ENCODE measurements at places on chromosomes 1 and 21.

DNA sequence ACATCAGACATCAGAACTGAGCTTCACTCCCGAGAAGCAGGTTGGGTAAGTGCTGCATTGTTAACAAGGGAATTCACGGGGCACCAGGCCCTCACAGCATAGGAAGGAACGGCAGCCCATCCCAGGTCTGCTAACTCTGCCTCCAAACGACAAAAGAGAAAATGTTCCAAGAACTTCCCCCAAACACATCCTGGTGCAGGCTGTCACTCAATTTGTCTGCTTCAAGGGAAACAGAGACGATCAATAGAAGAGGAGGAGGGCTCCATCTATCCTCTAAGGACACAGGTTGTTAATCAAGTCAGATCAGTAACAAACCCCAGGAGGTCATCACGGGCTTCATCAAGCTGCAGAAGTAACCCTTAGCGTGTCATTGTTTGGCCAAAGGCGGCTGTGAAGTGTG, 3.5 kb upstream of the TSPEAR start:
- no peak for DNase-seq

GRCh38 chr1:62368989-62369388, 49.8 kb upstream of the KANK4 start:
- DNase-seq: no peak

DNA sequence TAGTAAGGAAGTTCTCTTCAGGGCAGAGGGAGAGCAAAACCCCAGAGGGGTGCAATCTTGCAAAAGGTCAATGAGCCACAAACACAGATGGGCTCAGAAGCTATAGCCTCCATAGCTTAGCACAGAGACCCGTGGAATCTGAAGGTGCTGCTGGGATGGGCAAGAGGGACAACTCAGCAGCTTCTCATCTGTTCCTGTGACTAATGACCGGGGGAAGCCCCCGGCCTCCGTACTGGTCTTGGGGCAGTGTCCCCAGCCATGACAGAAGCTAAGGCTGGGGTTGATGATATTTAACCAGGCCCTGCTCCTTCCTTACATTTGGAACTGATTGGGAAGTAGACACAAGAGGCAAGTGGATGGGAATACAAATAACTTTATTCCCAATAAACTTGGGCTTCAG, 19.1 kb downstream of the EXOC8 start:
- DNase-seq: no peak

- DNase-seq: no peak
Observed at GRCh38 chr1:232280910-232281309, 349.0 kb downstream of the SIPA1L2 start.

DNA sequence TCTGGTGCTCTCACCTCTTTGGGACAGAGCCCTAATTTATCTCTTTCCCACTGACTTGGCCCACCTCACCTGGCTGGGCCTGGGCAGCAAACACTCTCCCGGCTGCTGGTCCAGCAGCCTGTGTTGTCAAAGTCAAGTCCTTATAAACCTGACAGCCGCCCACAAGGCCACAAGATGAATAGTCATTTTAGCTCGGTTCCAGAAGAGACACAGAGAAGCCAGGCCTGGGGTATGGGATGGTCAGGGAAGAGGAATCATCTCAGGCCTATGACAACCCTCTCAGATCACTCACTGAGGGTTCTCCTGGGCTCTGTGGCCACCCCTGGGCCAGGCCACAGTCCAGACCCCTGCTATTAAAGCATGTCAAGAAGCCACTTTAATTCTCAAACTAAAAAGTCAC, 158.5 kb downstream of the FOXD2 start:
- DNase-seq: no peak

DNA sequence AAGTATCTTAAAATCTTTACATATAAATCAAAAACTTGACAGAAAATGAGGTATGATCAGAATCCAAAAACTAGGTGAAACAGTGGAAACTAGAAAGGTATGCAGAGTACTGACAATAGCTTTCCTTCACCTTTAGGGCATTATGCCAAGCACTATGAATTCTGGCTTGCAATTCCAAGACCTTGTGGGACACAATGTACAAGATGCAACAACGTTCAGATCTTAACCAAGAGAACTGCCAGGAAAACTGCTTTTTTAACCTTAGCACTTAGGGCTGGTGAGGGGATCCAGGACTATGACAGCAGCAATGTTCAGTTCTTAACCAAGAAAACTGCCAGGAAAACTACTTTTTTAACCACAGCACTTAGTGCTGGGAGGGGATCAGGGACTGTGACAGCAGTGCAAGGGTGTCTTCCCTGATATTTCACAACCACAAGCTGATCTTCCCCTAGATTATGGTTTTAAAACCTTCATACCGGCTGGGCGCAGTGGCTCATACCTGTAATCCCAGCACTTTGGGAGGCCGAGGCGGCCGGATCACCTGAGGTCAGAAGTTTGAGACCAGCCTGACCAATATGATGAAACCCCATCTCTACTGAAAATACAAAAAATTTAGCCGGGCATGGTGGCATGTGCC, 22.3 kb downstream of the FOXJ3 start:
- DNase-seq: no peak

- no peak for DNase-seq
Observed at GRCh38 chr1:28028873-28029654, 59.3 kb downstream of the EYA3 start.

- DNase-seq: no peak
Observed at GRCh38 chr1:208207388-208208131, 36.6 kb downstream of the PLXNA2 start.

GRCh38 chr1:49085079-49085478, 308.4 kb upstream of the BEND5 start:
- DNase-seq: no peak

- DNase-seq: no peak
Observed at GRCh38 chr1:31152181-31152795, 86.8 kb upstream of the PUM1 start.

GRCh38 chr1:155033524-155033923, at the start of the genes DCST1 and DCST2:
Gene DCST1 (plus strand): TSS chr1:155033824. CDS start chr1:155034037, 213 bp downstream.
Gene DCST2 (minus strand): TSS chr1:155033781. CDS start chr1:155033701, 80 bp downstream.
- DNase-seq: no peak

DNA sequence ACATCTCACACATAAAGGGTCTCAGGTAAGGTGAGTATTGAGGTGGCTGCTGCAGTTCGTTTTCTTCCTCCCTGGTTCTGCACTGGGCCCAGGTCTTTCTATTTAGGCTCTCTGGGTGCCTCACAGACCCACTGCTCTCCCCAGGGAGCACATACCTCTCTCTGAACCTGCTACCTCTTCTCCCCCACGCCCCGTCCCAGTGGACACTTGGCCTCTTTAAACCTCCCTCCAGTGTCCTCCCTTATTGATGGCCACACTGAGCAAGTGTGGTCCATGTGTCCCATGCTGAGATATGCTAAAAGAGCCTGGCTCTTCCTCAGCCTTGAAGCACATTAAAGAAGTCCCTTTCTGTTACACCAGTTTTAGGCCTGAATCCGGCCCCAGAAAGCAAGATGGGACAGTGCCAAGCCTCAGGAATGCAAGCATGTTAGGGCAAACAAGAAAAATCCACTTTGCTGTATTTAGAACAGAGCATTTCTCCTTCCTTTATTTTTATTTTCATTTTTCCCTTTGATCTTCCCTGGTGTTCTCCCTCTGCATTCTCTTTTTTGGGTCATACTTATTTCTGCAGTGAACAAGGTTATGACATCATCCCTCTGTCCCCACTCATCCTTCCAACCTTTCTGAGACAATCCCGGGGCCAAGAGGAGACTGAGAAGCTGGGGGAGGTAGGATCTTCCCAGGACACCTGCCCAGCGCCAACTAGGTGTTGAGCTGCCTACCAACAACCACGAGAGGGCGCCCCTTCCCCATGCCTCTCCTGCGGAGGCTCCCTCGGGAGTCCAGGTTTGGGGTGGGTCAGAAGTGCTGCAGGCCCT, 5.0 kb upstream of the CHI3L2 start:
- no peak for DNase-seq

DNA sequence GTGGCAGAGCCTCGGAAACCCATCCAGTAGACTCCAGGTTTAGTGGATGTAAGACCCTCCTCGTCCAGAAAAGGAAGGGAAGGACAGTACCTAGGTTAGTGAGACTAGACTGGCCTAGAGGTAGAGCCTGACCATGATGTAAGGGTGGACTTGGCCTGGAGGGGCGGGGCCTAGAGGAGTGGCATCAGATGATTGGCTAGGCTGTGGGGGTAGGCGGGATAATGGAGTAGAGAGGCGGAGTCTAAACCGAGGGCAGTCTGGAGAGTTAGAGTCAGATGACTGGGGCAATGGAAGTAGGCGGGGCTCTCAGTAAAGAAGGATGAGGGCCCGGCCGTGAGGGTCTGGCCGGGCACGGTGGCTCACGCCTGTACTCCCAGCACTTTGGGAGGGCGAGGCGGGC, 70.1 kb downstream of the EPHB2 start:
- DNase-seq: no peak

- no peak for DNase-seq
Observed at GRCh38 chr1:111792249-111792648, 36.5 kb downstream of the DDX20 start.

DNA sequence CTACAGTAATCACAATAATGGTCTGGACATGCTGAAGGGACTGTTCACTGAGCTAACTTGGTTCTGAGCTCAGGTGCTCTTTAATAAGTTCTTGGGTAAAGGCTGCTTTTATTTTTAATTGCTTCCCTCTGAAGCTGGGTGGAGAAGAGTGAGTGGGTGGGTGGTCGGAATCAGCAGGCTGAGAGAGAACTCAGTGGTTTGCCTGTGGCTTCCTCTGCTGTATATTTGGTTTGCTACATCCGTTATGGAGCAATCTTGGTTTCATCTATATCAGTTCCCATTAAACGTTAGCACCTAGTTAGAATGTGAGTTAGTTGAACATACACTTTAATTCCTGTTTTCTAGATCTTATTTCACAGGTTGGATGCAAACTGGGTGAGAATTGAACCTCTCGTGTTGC, 23.3 kb downstream of the CNIH4 start:
- DNase-seq: no peak

DNA sequence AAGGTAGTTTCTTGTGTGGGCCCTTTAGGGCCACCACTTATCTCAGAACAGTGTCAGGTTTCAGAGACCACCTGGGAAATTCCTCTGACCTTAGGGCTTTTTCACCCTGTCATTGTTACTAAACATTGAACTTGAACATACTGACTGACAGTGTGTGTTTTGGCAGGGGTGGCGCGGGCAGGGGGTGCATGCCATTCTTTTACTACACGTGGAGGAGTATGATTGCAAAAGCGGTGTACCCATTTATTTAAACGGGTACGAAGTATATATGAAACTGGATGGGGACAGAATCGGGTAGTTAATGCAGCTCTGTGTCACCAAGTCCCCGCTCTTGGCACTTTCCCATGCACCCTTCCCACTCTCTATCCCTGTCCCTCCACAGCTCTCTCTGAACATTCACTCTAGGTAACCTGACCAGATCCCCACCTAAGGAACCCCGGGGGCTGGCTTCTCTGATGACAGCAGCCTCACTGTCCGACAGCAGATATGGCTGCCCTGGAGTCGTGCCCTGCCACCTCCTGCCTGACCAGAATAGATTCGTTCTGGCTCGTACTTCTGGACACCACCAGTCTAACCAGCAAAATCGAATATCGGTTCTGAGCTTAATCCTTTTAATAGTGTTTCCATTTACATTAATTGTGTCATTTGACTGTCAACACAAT, 51.3 kb downstream of the NFASC start:
- no peak for DNase-seq

DNA sequence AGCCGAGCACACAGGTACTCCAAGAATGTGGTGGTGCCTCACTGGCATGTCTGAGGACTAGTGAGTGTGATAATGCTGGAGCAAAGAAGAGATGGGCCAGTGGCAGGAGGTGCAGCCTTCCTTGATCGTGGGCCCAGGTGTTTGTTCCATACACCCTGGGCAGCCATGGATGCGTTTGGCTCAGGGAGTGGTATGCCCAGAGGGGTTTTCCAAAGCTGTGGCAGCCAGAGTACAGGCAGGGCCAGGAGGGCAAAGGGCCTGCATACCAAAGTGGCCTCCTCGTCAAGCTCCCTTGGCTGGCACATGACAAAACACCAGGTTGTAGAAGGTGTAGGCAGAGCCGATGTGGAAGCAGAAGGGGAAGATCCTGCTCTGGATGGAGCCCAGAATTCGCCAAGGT, 19.0 kb downstream of the PARS2 start:
- DNase-seq: no peak

GRCh38 chr1:220272841-220273090, 513 bp upstream of the RAB3GAP2 start:
- DNase-seq: no peak

DNA sequence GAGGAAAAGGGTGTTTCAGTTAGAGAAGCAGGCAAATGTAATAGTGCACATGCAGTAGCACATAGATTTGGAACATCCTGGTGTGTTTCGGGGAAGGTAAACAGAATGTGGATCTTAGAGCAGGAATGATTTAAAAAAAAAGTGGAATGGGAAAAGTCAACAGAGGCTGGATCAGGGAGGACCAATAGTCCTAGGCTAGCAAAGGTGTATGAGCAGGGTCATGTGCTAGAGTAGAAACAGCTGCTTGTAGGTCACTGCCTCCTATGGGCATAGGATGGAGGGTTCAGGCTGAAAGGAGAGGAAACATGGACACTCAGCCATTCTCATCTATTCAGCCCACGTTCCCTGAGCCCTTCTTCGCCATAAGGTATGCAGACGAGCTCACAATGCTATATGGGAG, 3.7 kb upstream of the KPNA6 start:
- no peak for DNase-seq

DNA sequence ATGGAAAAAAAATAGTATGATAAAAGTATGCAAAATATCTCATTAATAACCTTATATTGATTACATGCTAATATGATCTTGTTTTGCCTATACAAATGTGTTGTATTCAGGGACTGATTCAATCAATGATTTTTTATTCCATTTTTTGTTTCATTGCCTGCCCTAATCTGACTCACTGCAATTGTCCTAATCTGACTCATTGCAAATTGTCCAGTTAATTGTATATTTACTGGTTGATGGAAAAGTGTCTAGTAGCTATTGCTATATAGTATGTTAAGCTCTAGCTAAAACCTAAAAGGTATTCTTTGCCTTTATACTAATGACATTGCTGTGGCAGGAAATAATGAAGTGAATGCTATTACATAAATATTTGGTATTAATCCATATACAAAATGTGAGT, 728.9 kb upstream of the ZP4 start:
- DNase-seq: no peak

DNA sequence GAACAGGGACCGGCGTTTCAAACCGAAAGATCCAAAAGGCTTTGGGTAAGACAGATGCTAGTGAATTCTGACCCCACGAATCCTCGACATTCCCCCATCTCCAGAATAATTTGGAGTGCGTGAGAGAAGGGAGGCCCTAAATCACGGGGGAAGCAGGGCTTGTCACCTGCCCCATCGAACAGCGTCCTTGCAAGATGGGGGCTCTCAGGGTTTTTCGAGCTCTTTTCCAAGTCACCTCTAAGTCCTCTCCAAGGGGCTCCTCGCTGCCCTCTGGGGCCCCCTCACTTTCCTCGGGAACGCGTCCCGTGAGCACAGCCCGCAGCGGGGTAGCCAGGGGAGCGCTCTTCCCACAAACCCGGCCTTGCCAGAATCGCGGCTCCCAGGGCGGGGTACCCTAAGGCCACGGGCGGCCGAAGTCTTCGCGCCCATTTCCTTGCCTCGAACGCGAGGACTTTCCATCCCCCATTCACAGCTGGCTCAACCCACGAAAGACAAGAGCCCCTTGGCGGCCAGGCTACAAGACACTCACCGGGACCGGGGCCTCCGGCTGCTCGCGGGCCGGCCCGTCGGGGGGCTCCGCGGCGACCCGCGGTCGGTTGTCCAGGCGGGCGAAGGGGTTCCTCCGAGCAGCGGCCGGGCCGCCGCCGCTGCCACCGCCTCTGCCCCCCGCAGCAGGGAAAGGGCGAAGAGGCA, 546 bp downstream of the DONSON start:
- no peak for DNase-seq

Measured in D721Med (cell line).